ENCODE measurements at places on chromosomes 7 and 10.

GRCh38 chr7:112410092-112410491 lies 40.2 kb upstream of the IFRD1 start:
- no peak for DNase-seq

GRCh38 chr7:120395526-120396019 lies 122.6 kb downstream of the KCND2 start:
- no peak for DNase-seq

- DNase-seq, result no peak
Measured at GRCh38 chr7:30473903-30474302, 4.7 kb downstream of the NOD1 start.

DNA sequence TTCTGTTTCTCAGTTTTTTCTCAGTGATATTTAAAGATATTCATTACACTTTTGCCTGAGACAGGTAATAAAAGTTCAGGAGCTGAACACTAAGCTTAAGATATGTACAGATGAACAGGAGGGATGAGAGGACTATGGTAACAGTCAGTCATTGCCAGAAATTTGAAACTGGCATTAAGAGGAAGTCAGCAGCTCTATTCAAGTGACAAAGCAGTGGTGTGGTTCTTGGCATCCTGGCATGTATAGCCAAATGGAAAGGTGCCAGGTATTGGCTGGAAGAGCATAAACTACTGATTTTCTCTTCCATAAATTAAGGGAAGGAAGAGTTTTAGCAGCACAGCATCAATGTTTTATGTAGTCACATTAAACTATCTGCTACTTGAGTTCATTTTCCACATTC lies 22.7 kb downstream of the HOXA1 start:
- DNase-seq, result no peak

DNA sequence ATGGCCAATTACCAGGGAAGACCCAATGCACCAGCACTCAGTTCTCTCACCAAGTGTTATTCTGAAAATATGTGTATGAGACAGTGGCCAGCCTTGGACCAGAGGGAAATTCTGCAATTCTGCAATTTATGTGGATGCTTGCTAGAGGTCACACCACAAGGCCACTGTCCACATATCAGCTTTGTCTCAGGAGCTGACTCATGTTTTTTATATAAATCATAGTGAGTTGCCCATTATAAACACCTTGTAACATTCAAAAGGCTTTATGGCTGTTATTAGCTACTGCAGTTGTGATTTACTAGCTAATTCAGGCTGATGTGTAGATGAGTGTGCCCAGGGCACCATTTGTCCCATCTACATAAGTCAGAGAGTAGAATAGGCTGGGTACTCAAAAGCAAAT lies 649.0 kb downstream of the LRMDA start:
- DNase-seq, result no peak

GRCh38 chr7:69922026-69922803 lies 323.9 kb downstream of the AUTS2 start:
- no peak for DNase-seq

DNA sequence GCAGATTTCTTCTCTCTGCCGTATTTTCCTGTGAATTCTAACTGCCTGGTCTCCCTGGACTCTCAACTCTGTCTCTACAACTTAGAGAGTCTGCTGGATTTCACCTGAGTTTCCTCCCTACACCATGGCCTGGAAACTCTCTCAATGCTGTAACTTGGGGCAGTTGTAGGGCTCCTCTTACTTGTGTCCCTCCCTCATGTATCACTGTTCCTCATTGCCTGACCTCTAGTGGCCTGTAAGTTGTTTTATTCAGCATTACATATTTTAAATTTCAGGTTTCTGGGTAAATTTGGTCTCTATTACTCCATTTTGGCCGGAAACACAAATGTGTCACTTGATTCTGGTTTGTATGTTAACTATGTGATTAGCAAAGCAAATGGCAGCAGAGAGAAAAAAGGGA lies 70.9 kb downstream of the DYNC1I1 start:
- DNase-seq, result no peak

GRCh38 chr7:101308245-101309085 lies 13.1 kb downstream of the IFT22 start:
- no peak for DNase-seq

DNA sequence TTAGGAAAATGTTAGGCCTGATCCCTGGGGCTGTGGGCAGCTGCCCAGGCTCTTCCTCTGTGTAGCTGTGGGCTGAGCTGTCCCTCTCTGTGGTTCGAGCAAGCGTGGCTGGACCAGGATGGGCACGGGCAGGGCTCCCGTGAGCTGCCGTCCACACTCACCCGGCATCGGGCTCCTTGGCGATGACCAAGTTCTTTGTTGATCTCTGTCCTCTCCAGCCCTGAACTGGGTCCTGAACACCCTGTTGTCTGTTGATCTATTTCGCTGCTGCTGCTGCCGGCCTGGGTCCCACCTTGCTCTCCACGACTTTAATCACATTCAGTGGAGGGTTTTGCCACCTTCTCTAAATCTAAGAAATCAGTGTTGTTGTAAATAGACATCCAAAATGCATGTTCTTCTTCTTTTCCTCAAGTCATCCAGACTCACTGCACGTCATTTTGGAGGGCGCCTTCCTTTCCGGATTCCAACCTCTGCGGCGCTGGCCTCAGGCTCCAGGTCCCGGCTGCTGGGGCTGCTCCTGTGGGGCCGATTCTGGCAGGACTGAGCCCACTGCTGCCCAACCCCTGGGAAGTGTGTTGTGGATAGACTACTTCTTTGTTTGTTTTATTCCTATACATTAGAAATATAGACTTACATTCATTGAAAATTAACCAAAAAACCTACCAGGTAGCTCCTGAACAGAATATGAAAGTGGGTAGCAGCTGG lies 100.6 kb downstream of the DYNC2I1 start:
- no peak for DNase-seq

GRCh38 chr10:12938271-12938670 lies 63.2 kb downstream of the CCDC3 start:
- DNase-seq, result no peak

- no peak for DNase-seq
Measured at GRCh38 chr7:19114551-19114855, 2.9 kb downstream of the TWIST1 start.

- DNase-seq, result no peak
Measured at GRCh38 chr7:39666562-39666961, 43.2 kb downstream of the RALA start.

- DNase-seq, result no peak
Measured at GRCh38 chr7:101717628-101718357, 88.7 kb upstream of the MYL10 start.

- DNase-seq, result no peak
Measured at GRCh38 chr10:34814223-34814912, 728 bp downstream of the PARD3 start.

Measured in KG1 (cell line).